ENCODE measurements at places on chromosomes 1 and 21. TPM values are rescaled to one million over a fixed set of nuclear protein-coding genes. Genes with fewer than 3 reads are reported as not detected.

DNA sequence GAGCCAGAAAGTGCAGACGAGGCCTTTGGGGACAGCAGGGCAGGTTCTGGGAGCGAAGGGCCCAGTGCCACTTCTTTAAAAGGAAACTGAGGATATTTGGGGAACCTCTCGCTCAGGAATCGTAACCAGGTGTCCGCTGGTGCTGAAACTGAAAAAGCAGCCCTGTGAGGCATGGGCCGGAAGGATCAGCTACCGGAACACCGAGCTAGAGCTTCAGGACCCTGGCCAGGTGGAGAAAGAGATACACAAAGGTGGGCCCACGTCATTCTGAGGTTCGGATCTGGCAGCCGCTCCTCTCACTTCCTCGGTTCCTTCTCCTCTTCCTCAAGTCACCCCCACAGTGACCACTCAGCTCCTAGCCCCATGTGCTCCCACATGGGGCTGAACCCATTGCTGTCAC, 18.1 kb downstream of the MX2 start:
- no peak for DNase-seq

- DNase-seq: no peak
Observed at GRCh38 chr1:85088408-85088784, 40.1 kb upstream of the MCOLN3 start.

The POFUT2 gene
- 35.5 TPM for polyA plus RNA-seq

DNA sequence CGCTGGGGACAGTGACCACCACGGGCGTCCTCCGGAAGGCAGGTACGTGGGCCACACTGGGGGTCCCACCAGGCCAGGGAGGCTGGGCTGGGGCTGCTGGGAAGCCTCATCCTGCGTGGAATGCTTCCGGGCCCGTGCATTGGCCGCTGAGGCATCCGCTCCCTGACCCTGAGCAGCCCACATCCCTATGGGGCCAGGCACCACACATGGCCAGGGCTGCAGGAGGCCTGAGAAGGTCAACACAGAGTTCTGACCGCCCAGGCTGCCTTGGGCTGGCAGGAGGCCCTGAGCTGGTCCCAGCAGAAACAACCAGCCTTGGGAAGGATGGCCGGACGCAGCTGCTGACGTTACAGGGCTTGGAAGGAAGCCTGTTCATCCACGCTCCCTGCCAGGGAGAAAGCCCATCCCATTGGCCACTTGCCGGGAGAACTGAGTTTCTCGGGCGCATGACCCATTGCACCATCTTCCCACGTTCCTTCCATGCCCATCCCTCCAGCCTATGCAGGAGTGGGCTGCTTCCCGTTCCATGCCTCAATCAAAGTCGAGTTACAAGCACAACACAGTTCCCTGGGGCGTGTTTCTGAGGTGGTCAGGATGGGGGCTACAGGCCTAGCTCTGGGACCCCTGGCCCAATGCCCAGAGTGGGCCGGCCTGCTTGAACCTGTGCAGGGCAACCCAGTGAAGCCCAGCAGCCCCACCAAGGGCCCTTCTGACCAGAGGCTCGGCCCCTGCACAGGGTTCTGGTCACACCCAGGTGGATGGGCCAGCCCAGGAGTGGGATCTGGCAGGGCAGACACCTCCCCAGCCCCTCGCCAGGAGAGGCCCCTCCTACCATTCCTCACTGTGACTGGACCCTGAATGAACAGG, 31.7 kb downstream of the TRIM11 start:
- peak; percentile 88 for DNase-seq

The TSNAX gene
- 35.6 TPM for polyA plus RNA-seq

DNA sequence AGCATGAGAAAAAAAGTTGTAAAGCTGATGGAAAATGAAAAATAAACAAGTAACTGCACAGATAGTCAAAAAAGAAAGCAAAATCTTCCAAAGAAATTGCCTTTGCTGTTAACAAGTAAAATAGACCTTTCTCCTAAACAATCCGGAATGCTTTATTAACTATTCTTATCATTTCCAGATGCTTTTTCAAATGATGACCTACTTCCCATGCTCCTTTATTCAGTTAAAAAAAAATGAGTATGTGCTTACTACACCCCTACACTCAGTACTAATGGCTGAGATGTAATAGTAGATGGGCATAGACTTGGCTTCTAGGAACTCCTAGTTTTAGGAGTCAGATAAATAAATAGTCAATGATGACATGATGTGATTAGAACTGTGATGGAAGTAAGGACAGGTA, 108.5 kb downstream of the NIBAN1 start:
- no peak for DNase-seq

GRCh38 chr1:65687428-65688214, 105.1 kb upstream of the PDE4B start:
- peak; percentile 36 for DNase-seq

DNA sequence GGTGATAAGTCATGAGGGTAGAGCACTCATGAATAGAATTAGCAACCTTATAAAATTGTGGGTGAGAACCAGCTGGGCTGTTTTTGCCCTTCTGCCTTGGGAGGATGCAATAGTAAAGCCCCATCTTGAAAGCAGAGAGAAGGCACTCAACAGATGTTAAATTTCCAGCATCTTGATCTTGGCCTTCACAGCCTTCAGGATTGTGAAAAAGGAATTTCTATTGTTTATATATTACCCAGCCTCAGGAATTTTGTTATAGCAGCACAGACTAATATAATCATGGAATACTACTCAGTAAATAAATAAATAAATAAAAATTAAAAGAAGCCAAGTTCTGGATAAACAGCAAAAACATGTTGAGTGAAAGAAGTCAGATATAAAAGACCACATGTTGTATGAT, 175.2 kb downstream of the KCNT2 start:
- DNase-seq: no peak

DNA sequence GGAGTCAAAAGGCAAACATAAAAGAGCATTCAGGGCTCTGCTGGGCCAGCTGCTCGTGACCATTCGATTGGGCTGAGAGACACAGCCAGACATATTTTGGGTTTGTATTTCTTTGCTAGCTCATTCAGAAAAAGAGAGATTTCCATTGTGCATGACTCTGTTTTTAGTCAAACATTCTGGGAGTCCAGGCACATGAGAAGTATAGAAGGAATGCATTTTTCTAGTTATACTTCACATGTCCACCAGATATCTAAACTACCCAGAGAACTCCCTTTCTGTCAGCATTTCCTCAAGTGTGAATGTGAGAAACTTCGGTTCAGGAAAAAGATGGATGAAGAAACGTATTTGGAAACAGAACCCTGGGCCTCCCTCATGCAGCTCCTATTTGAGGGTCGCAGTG, 6.3 kb upstream of the KCNE1 start:
- no peak for DNase-seq

Data from AG04450 (cell line).